ENCODE measurements at places on chromosomes 2 and 18.

GRCh38 chr2:10385933-10386773, 62.0 kb downstream of the ODC1 start:
- no peak for DNase-seq

DNA sequence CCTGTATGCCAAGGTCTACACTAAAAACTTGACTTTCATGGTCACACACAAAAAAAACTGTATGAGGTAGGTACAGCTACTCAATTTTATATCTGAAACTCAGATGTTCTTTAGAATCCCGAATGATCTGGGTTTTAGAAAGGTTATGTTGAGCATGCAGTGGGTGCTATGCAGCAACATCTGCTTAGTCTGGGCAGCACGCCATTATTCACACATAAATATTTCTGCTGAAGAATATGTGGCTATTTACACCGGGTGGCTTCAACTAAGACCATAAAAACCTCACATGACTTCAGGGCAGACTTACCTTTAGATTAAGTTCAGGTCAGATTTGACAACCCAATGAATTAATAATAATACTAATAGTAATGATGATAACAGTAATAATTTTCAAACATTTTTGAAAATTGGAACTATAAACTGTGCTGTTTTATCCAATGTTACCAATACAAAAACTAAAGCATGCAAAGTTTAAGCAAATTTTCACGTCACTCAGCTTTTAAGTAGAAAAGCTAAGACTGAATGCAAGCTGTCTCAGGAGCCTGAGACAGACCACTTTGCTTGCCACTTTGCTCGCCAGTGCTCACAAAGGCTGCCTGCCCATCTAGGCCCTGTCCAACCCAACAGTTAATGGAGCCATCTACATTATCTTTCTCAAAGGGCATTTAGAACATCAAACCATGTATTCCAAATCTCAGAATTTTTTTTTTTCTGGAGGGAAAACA, 292.0 kb downstream of the CNTNAP5 start:
- DNase-seq = no peak

DNA sequence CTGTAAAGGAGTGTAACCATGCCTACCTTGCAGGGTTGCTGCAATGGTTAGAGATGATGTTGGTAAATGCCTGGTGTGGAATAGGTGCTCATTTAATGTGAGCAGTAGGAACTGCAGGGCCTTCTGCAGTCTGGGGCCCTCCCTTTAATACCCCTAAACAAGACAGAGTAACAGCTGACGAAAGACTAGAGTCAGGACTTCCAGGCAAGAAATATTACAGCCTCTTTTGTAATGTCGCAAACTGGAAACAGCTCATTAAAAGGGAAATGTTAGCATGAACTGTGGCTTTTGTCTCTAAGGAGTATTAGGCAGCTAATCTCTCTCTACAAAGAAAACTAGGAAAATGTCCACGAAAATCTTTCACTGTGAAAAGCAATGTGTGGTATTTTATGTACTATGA, 26.0 kb downstream of the MARCO start:
- DNase-seq = no peak

DNA sequence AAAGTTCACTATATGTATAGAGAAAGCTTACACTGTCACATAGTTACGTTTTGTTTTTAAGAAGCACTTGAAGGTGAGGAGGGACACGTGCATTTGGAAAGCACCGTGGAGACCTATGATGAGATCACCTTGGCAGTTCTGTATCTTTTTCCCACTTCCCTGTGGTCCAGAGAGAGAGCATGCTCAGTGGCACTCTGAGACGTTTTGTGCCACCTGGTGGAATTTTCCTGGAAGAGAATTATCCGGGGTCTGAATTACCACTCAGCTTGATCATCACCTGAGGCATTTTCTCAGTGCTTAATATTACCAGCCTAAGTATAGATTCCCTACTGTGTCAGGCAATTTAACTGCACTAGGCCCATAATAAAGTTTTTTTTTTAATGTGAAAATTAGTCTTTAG, 469.4 kb upstream of the SMIM21 start:
- no peak for DNase-seq

GRCh38 chr2:192195548-192196418, 1.1 kb upstream of the TMEFF2 start:
- no peak for DNase-seq

- no peak for DNase-seq
These were observed 36.0 kb downstream of the UXS1 start for GRCh38 chr2:106158131-106158530.

DNA sequence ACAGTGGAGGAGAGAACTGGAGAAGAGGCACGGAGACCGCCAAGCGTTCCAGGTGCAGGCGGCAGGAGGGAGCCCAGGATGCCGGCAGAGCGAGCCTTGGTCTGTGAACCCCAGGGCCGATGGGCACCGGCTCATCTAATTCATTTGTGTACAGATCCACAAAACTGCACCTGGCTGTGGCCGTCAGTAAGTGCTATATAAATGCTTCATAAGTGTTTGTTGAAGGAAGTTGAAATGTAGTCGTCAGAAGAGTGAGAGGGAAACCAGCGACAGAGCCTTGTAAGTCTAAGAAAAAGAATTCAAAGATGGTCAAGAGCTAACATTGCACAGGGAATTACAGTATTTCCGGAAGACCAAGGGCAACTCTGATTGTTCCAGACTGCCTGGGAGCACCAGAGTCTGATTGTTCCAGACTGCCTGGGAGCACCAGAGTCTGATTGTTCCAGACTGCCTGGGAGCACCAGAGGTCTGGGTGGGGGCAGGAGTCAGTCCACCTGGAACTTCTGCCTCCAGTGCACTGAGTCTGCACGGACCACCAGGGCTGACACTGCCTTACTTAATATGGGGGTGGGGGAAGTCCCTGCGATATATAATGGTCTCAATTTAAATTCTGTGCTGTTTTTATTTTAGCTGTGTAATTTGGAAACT, 112.3 kb downstream of the BCL2 start:
- DNase-seq = no peak

- no peak for DNase-seq
These were observed 4.5 kb downstream of the NOL4 start for GRCh38 chr18:34220081-34220815.

GRCh38 chr2:12734914-12735654, 18.3 kb downstream of the TRIB2 start:
- no peak for DNase-seq

DNA sequence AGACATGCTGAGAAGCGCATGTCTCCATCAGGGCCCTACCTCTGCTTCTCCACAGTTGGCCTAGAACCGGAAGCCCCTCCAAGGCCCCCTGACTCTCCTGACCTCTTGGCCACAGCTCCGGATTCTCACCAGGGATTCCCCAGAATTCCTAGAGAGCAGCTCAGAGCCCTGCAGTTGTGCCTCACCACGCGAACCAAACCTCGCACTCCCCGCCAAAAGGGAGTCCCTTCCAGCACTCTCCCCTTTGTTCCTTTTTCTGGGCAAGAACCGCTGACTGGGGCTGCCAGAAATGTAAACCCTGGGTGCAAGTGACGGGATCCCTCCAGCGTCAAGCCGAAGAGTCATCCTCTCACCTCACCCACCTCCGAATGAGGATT, 36.7 kb downstream of the AFF3 start:
- no peak for DNase-seq
